ENCODE measurements at places on chromosomes 4 and X. TPM values are rescaled to one million over a fixed set of nuclear protein-coding genes. Genes with fewer than 3 reads are reported as not detected.

DNA sequence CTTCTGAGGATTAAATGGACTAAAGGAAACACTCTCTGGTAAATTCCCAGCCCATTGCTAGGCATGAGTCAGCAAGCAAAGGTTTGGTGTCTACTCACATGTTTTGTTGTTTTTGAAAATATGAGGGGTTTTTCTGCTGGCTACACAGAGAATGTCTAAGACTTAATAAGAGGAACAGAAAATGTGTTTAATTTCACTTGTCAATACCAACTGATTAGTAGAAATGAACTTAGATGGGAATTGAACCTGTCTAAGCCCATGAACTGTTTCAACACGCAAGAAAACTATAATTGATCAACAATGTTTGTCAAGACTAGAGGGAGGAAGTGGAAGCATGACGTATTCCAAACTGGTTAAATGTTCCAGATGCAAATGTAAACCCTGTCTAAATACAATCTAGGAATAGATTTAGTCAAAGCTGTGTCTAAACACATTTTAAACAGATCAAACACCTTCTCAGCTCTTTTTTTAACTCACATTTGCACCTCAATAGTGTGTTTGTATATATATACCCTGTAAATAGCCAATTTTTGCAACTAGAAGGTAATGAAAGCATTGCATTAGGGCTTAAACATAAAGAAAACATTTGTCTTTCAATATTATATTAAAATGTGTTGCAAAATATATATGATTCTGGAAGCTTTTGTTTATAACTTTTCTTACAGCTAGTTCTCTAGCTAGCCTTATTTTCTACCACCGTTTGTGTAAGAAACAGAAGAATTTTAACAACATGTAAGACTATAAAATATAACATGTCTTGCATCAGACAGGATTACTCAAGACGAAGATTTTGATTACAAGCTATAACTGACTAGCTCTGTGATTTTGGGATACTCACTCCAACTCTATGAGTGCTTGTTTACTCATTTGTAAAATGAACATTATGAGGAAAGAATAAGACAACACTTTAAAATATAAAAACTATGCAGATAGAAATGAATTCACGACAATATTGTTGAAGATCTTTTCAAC, 607.8 kb downstream of the FSTL5 start:
- H3K4me1 ChIP-seq, result no peaks in the 10 kb centered on the region
- H3K4me3 ChIP-seq, result no peak overlapping the region
- H3K27me3 ChIP-seq, result no peaks in the 10 kb centered on the region

DNA sequence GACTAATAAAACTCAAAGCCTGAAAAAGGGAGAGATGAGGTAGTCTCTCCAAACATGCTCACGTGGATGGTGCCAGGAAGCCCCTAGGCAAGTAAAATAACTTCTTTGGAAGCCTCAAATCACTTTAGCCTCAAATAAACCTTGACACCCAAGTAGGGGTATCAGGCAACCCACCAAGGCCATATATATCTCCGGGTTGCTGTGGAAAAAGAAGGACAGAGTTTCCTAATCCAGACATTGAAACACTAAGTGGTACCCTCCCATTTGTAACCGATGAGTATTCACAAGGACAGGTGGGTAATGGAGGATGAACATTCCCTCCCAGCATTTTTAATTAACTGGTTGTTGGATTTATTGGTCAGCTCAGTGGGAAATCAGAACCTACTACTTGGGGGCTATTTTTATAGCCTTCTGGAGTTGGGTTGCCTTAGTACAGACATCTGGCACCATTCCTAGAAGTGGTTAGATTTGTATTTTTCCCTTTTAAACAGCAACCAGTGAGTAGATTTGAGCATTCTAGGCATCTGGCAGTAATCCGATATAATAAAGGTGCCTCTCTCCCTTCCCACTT, 87.7 kb downstream of the GPC3 start:
- peaks cover under 1% of the 10 kb centered on the region for H3K4me1 ChIP-seq
- H3K4me3 ChIP-seq, result no peak overlapping the region
- no peaks in the 10 kb centered on the region for H3K27me3 ChIP-seq
- no peak overlapping the region for H3K27ac ChIP-seq
- DNase-seq, result no peak

GRCh38 chr4:17915439-17915838, 104.7 kb downstream of the NCAPG start:
- no peaks in the 10 kb centered on the region for H3K36me3 ChIP-seq
- no peaks in the 10 kb centered on the region for H3K4me1 ChIP-seq
- DNase-seq, result no peak
- H3K4me3 ChIP-seq, result no peak overlapping the region

DCAF12L2 gene
- total RNA-seq, result not detected

GRCh38 chr4:25884031-25884782, 21.4 kb upstream of the SEL1L3 start:
- peaks cover 20% of the 10 kb centered on the region for H3K4me1 ChIP-seq
- no peak overlapping the region for H3K4me3 ChIP-seq
- no peak overlapping the region for H3K27ac ChIP-seq
- H3K36me3 ChIP-seq, result no peaks in the 10 kb centered on the region
- H3K27me3 ChIP-seq, result no peaks in the 10 kb centered on the region

DNA sequence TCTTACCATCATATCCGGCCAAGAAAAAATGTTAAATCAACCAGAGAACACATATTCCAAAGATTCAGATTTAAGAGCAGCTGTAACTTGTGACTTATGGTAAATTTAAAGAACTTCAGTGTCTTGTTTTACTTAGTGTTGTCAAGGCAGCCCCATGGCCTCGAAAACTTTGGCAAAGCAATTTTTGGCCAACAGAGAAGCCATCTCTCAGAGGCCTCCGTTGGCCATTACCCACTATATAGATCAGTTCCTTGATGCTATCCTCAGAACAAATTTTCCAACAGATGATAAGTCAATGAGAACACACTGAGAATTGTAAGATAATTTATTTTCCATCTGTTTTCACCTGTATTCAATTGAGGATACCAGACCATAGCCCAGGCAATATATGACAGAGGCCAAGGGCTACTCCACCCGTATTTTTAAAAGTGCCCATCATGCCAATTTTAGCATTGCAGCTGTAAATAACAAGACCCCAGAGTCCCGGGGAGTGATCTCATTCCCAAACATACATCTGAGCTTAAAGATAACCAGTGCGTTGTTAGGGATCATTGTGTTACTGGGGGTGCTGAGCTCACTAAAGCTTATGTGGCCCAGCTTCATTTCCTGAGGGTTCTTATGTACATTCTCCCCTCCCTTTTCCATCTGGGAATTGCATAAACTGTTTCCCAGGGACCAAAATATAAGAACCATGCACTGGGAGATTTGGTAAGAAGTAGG, 50.0 kb upstream of the PDHA1 start:
- no peak for DNase-seq
- no peaks in the 10 kb centered on the region for H3K4me1 ChIP-seq
- no peak overlapping the region for H3K27ac ChIP-seq
- H3K36me3 ChIP-seq, result no peaks in the 10 kb centered on the region

DNA sequence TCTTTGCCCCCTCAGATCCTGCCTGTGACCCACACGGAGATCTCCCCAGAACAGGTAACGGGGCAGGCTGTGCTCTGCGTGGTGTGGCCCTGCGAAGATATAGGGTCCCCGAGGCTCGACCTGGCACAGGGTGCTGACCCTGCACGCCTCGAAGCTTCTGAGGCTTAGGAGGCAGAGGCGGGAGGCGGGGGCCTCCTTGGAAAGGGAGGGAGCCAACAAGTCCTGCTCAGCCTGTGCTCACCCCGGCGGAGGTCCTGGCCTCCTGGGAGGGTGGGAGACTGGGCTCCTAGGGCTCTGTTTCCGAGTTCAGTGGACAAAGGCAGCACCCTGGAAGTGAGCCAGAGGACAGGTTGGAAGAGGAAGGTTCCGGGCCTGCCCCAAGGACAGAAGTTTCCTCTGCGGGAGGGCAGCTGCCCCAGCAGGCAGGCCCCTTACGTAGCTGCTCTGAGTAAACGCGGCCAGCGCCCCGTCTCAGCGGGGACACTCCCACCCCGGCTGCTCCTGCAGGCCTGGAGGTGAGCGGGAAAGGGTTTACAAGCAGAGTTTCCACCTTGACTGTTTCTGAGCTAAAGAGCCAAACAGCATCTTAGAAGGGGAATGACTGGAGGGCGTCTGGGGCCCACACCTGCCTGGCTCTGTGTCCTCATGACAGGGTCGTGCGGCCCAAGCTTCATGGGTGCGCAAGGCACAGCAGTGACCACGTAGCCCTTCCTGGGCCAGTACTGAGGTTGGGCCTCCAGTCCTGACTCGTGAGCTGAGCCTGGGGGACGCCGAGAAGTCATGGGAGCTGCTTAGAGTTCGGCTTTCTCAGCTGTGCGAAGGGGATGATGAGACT, 16.1 kb downstream of the TMEM175 start:
- DNase-seq, result no peak
- H3K27ac ChIP-seq, result no peak overlapping the region

DNA sequence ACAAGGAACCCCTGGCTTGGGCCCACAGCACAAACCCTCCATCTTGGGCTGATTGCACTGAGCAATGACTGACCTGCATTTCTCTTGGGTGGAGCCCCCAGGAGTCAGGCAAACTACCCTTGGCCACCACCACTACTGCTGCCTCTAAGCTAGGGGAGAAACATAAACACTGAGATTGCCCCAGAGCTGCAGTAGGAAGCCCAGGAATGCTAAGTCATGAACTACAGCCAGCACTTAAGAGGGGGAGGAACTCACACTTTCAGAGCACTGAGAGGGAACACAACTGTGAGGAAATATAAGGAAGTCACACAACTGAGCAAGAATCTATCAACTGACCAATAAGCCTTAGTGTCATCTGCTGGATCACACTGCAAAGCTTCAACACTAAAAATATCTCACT, 111.6 kb upstream of the PPP3CA start:
- no peaks in the 10 kb centered on the region for H3K4me1 ChIP-seq
- DNase-seq, result no peak
- H3K4me3 ChIP-seq, result no peak overlapping the region
- no peaks in the 10 kb centered on the region for H3K27me3 ChIP-seq
- H3K27ac ChIP-seq, result no peak overlapping the region

SHOX gene
- total RNA-seq, result not detected

GRCh38 chr4:122832732-122833131, 6.1 kb downstream of the FGF2 start:
- peaks cover 12% of the 10 kb centered on the region for H3K36me3 ChIP-seq
- H3K4me3 ChIP-seq, result no peak overlapping the region
- peaks cover 37% of the 10 kb centered on the region for H3K4me1 ChIP-seq
- no peaks in the 10 kb centered on the region for H3K27me3 ChIP-seq
- no peak for DNase-seq

DNA sequence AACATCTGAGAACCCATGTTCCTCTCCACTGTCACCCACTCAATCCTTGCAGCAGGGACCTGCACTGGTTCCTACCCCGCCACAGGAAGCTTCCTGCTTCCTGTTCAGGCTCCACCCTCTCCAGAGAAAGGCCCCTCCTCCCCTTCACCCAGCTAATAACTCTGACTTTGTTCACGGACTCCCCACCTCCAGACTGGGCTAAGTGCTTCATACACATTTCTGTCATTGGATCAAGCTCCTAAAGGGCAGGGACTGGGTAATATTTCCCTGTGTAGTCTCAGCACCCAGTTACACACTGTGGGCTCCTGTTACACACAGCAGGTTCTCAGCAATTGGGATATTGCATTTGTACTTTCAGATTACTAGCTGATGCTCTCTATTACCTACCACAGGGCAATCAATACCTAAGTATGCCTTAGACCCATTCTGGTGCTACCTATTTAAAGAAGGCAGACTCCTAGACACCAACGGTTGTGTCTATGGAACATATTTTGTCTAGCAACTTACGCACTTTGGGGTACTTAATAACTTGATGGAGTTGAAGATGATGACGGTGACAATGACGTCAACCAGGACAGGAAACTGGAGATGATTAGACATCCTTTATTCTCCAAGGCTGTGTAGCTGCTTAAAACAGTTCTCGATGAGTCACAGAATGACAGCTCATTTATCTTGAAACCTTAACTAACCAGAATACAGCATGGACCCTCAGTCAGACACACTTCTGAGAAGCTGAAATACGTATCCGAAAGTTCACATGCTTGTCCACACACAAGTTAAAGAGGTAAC, 58.1 kb downstream of the MAML3 start:
- H3K27me3 ChIP-seq, result no peaks in the 10 kb centered on the region
- H3K4me1 ChIP-seq, result peaks cover 57% of the 10 kb centered on the region
- no peak overlapping the region for H3K4me3 ChIP-seq
- peak overlapping the region; percentile 26 for H3K27ac ChIP-seq
- peaks cover 9% of the 10 kb centered on the region for H3K36me3 ChIP-seq
- no peak for DNase-seq

- H3K27ac ChIP-seq, result no peak overlapping the region
- H3K4me1 ChIP-seq, result no peaks in the 10 kb centered on the region
These were observed 587.5 kb upstream of the LCORL start for GRCh38 chr4:18608908-18609533.

MRFAP1L1 gene
- 31.7 TPM for total RNA-seq

- DNase-seq, result no peak
- no peaks in the 10 kb centered on the region for H3K36me3 ChIP-seq
- no peaks in the 10 kb centered on the region for H3K27me3 ChIP-seq
- no peak overlapping the region for H3K27ac ChIP-seq
These were observed 646.2 kb downstream of the TRAM1L1 start for GRCh38 chr4:116438981-116439729.

DNA sequence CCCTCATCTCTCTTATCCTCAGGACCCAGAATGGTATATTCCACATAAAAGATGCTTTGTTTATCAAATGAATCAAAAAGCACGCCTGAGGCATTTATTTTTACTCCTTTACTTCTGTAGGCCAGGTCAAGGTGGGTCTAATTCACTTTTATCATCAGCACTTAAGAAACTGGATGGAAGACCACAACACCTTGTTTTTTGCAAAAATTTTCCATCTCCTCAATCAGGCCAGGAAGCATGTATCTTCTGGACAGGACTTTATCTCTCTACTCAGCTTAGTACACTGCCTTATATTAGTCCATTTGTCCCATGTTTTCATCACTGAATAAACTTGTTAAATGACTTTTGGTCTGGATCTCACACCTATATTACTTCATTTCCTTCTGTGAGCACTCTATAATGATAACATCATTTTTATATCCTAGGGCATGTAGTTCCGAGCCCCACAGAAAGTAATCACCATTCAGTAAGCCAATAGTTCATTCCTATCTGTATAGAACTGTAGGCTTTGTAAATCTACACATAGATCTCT, 260.5 kb downstream of the CHIC1 start:
- H3K27ac ChIP-seq, result no peak overlapping the region
- H3K4me1 ChIP-seq, result no peaks in the 10 kb centered on the region
- no peak for DNase-seq
- H3K27me3 ChIP-seq, result peaks cover 20% of the 10 kb centered on the region

- no peak overlapping the region for H3K4me3 ChIP-seq
- peak; percentile 21 for DNase-seq
- no peaks in the 10 kb centered on the region for H3K27me3 ChIP-seq
- H3K36me3 ChIP-seq, result no peaks in the 10 kb centered on the region
These were observed 119.8 kb downstream of the NEK1 start for GRCh38 chr4:169492436-169493163.

FAM184B gene
- total RNA-seq, result 0.09 TPM

DNA sequence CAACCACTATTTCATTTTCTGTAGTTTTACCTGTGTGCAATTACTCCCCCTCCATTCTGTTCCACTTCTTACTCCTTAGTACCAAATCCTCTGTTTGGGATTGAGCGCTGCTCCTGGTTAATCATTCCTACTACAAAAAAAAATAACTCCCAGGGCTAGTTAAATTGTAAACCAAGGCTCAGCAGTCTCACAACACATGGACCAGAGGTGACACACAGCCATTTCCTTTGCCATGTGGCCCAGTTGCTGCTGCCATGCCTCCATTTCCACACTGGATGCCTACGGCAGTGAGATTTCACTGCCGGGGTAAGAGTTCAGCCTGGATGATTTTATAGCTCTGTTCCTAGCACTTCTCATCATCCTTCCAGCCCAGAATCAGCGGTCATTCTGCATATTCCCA, 107.2 kb downstream of the AKAP4 start:
- no peak for DNase-seq
- no peaks in the 10 kb centered on the region for H3K27me3 ChIP-seq
- peak overlapping the region; percentile 23 for H3K27ac ChIP-seq
- peaks cover 9% of the 10 kb centered on the region for H3K4me1 ChIP-seq
- no peak overlapping the region for H3K4me3 ChIP-seq
